Stimulated activated CD8-positive, alpha-beta memory T cell treated with anti-CD3 and anti-CD28 coated beads, Interleukin-7, amount 100 ng/mL, for 1 hour (primary cell): ENCODE measurements at places on chromosomes 2 and 18.

GRCh38 chr18:24246143-24246542 is 107.3 kb downstream of the CABYR start:
- no peak for DNase-seq

GRCh38 chr2:69789175-69789721 is 40.2 kb upstream of the GMCL1 start:
- DNase-seq = no peak

DNA sequence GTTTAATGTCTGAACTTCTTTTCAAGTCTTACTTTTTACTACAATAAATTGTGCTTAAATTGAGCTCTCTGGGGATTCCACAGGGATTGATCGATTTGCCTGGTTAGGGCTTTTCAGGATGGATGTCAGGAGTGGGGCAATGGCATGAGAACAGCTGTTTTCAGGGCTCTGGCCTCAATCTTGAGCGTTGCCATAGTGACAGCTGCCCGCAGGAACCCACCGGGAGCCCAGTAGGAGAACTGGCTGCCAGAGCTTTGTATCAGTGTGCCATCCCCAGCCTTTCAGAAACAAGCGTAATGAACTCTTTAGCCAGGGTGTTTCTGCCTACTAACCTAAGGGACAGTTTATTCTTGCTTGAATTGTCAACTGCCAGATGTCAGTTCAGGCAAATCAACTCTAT is 93.5 kb downstream of the GALNT3 start:
- no peak for DNase-seq

GRCh38 chr2:48049371-48049770 is 143.1 kb upstream of the FBXO11 start:
- no peak for DNase-seq

DNA sequence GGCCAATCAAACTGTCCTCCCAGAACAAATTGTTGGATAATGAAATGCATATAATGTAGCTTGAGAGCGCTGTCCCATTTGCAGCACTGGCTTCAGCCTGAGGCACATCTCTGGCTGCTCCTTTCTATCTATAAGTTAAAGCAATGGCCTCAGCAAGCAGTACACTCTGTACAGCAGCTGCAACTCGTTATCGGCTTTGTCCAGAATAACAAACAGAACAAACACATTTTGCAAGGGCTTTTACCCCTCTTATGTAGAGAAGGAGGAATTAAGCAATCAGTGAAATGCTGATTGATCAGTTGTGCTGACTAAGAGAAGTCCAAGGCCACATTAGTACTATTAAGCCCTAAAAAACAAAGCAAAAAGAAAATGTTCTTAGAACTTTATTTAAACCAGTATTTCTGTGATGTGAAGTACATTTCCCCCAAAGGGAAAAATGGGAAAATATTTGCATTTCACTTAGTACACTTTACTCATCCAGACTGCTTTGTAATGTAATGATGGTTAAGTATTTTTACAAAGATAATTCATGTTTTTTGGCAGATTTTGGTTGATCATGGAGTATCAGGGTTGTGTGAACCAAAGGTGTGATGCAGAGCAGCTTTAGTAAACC is 15.0 kb upstream of the CPS1 start:
- no peak for DNase-seq

DNA sequence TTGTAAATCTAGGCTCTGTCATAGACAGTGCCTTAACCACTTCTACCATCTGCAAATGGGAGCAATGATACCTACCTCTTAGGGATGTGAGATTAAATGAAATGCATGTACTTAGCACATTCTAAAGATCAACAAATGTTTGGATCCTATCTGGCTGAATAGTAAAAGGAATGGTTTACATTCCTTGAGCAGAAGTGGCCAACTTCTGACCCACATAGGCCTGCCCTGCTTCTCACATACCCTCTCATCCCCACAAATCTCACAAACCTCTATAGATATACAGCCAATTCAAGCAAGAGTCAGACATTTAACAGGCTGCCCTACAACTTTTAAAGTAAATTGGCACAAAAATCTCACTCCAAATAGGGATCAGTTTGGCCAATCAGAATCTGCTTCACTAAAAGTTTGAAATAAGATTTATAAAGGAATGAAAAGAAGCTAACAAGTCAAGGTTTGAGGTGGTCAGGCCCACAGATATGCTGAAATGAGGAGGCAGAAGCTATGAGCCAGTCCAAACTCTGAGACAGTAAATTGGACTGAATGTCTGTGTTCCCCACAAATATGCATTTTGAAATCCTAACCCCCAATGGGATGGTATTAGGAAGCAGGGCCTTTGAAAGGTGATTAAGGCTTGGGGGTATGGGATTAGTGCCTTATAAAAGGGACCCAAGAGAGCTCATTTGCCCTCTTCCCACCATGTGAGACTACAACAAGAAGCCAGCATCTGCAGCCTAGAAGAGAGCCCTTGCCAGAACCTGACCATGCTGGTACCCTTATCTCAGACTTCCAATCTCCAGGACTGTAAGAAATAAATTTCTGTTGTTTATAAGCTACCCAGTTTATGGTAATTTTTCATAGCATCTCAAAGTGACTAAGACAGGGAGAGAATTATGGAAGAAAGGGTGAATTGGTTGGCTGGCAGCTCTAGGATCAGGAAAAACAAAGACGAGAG is 227.8 kb upstream of the RBMS1 start:
- DNase-seq = no peak

GRCh38 chr2:62016957-62017356 is 111.5 kb downstream of the COMMD1 start:
- no peak for DNase-seq

- DNase-seq = no peak
These were observed 117.0 kb downstream of the AP1S3 start for GRCh38 chr2:223720367-223720766.

DNA sequence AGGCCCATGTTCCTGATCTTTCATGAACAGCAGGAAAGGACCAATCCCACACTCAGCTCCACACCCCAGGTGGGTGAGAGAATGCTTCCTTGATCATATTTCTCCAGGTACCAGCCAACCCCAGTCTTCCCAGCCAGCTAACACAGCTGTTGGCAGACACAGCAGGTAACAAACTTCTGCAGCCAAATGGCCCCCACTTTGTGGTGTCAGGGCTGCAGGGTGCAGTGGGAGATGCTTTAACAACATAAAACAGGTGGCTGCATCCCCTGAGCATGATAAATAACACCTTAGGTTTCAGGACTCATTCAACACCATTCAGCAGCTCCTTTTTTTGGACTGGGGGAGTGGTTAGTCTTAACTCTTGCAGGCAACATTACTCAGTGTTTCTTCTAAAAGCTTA is 76.7 kb upstream of the ACAA2 start:
- no peak for DNase-seq

DNA sequence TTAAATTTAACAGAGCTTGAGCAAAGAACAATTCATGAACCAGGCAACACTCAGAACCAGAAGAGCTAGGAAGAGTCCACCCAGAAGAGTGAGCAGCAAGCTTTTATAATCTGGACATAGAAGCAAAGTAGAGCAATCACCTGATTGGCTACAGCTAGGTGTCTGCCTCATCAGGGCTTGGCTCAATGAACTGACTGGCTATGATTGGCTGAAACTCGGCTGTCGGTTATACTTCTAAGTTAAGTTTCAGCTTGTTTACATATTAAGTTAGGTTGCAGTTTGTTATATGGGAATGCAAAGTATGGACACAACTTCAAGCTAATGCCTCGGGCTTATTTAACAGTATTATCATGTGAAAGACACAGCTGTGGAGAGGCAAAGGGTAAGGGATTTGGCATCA is 63.2 kb upstream of the NABP1 start:
- DNase-seq = no peak

GRCh38 chr2:71526975-71527374 is 73.6 kb downstream of the DYSF start:
- no peak for DNase-seq

DNA sequence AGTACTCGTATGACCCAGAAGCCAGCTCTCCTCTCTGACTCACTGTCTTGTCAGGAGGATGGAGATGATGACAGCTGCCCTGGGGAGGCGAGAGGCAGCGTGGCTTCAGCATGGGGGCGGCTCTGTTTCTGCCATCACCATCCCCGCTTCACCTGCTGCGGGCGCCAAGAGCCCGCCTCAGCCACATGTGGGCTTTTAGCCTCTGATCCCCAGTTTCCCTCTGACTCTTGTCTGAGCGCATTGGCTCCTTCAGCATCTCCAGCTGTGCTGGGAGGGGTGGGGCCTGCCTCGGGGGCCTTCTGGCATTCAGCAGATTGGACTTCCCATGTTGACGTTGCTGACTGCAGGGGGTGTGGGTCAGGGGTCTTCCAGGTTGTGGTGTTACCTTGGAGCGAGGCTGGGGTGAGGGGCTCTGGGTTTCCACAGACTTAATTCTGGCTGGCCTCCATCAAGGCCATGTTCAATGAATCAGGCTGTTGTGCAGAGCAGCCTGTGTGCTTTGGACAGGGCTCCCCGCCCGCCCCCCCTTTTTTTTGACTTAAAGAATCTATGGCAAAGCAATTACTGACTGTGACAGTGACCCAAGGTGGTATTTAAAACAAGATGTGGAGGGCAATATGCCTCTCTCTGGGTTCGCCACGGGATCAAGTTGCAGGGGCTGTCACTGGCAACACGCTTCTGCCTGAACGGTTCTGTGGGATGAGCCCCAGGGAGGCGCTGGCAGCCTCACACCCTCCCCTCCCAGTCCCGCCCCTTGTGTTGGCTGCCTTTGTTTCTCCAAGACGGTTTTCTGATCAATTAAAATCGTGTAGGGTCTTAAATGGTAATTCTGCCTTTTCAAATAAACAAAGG is 228.3 kb downstream of the LDLRAD4 start:
- DNase-seq = no peak

DNA sequence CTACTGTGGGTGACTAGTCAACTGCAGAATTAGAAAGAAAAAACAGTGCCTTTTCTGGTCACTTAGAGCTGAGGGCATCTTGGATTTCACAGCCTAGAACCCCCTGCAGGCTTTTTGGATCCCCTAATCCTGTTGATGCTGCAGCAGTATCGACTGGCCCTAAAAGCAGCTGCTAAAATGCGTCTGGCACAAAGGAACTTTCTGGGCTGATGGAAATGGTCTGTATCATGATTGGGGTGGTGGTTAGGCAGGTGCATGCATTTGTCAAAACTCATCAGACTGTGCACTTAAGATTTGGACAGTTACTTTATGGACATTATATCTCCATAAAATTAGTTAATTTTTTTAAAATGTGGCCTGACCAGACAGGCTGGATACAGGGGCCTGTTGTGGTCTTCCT is 149.8 kb downstream of the KLHL29 start:
- no peak for DNase-seq

GRCh38 chr2:200829258-200829655 is 17.5 kb downstream of the BZW1 start:
- DNase-seq = no peak

GRCh38 chr2:128556633-128557032 is 238.0 kb upstream of the HS6ST1 start:
- DNase-seq = no peak

- DNase-seq = no peak
These were observed 23.1 kb downstream of the PRPF40A start for GRCh38 chr2:152694161-152694661.

GRCh38 chr2:74042606-74043005 is 57.9 kb downstream of the TET3 start:
- DNase-seq = no peak

GRCh38 chr2:229489016-229489415 is 217.9 kb upstream of the PID1 start:
- DNase-seq = no peak

- DNase-seq = no peak
These were observed 1.3 kb downstream of the MAPRE2 start for GRCh38 chr18:35042389-35043071.

DNA sequence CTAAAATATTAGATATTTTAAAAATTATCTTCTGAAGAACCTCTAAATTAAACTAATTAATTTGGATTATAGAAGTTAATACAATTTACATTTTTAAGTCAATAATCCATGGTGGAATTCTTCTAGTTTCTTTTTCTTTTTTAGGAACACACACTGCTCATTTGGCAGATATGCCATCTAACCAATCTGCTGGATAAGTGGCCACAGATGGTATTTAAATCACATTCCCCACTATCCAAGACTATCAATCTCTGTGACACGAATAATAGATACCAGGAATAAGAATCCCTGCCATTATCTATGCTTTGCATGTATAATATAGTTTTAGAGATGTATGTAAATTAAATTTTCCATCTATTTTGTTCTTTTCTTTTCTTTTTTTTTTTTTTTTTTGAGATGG is 58.5 kb downstream of the CABYR start:
- no peak for DNase-seq

GRCh38 chr2:136770384-136770783 is 5.0 kb downstream of the THSD7B start:
- DNase-seq = no peak

GRCh38 chr18:55861266-55861665 is 273.3 kb upstream of the TCF4 start:
- DNase-seq = no peak

GRCh38 chr2:220682616-220683015 is 889.5 kb downstream of the EPHA4 start:
- DNase-seq = no peak

- no peak for DNase-seq
These were observed 100.9 kb upstream of the TEX51 start for GRCh38 chr2:126797622-126798275.

GRCh38 chr18:44677933-44678332 is 2.8 kb upstream of the SETBP1 start:
- DNase-seq = no peak

DNA sequence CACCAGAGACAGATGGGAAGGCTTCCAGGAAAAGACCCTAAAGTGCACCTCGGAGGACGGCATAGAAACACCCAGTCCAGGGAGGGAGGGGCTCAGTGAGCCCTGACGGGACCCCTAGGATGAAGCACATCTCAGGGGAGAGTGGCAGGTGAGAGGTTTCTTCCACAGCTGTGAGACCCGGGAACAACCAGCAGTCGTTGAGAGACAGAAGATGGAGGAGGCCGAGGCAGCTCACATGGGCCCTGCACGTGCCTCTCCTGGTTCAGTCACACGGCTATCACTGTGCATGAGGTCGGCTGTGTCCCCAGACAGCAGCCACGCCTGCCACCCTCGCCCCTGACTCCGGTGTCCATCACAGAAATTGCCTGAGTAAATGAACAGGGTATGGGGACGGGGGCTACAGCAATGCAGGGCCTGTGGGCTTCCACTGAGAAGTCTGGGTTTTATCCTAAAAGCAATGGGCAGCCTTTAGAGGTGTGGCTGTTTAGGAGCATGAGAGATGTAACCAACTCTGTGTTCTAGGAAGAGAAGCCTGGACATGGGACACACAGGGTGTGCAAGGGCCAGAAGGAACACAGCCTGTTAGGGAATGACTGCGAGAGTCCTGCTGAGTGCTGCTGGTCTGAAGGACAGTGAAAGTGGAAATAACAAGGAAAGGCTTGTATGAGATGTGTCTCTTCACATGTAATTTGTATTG is 102.0 kb downstream of the TMEM18 start:
- no peak for DNase-seq

GRCh38 chr2:53233759-53234547 is 533.7 kb upstream of the CHAC2 start:
- no peak for DNase-seq

DNA sequence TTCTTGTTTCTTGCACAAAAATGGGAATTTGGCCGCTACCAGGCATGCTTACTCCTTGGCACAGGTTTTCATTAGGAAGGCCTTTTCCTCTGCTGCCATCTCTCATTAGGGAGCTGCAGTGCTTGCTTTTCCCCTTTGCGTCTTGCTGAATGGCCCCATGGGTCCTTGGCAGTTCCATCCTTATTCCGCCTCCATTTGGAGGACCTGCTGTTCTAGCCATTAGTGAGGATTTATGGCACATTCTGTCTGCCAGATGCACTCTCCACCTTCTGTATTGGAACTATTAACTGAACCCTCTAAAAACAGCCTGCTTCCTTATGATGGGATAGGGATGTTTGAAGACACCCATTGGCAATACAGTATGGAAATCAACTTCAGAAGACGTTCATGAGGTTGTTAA is 103.5 kb upstream of the NOSTRIN start:
- DNase-seq = no peak

GRCh38 chr2:73640511-73640911 is 1.7 kb downstream of the NAT8 start:
- no peak for DNase-seq
